Heart right ventricle (tissue), 16 donors: ENCODE measurements at places on chromosomes 3 and 15. TPM values are rescaled to one million over a fixed set of nuclear protein-coding genes. Genes with fewer than 3 reads are reported as not detected.

RTP1 gene
- not detected for polyA plus RNA-seq

GOLGA6A gene
- polyA plus RNA-seq = not detected

ITPKA gene
- 4.4 TPM for polyA plus RNA-seq

DNA sequence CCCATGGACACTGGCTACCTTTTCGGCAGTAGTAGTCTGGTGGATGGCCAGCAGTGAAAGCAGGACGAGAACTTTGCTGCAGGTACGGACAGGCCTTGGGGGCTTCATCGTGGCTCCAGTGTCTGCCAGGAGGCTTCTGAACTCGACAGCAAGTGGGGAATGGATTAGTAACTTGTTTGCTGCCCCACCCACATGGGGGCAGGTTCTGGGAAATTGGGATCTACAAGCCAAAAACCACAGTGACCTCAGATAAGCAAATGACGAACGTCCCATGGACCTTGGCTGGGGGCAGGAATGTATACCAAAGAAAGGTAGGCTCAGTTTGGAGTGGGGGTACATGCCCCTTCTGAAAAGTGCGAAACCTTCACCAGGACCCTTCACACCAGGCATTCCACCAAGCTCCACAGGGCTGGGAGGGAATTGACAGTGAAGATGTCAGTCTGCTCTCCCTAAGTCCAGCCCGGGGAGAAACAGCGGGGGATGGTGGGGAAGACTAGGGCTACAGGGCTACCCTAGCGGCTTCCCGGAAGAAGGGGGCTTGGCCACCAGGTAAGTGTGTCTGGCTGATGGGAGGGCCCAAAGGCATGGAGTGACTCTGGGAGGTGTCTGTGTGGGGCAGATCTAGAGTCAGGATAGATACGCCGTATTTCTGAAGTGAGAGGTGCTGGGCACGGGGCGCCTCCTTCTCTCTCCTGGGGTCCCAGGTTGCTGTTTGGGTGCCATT is at the start of gene ITIH4:
ITIH4 (minus strand) TSS at position 138 of the 724 bp plus-strand sequence; CDS start at position 108, 30 bp downstream.
- DNase-seq = no peak

DNA sequence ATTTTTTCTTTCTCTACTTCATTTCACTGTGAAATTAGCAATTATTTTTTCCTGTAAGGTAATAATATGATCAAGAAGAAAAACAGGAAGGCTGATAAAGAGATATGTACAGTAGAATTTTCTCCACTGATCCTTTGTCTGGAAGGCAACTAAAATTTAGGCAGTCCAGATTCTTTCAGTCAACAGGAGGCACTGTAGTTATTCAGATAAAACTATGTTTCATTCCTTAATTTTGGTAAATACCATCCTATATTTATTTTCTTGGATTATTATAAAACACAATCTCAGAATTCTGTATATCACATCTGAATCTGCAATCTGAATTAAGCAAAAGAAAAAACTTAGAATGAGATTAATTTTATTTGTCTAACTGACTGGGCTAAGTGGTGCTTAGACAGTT is 343.2 kb downstream of the LSAMP start:
- DNase-seq = no peak

GRCh38 chr3:48507256-48508061 is 3.5 kb upstream of the SHISA5 start:
- peak; percentile 39 for DNase-seq

DNA sequence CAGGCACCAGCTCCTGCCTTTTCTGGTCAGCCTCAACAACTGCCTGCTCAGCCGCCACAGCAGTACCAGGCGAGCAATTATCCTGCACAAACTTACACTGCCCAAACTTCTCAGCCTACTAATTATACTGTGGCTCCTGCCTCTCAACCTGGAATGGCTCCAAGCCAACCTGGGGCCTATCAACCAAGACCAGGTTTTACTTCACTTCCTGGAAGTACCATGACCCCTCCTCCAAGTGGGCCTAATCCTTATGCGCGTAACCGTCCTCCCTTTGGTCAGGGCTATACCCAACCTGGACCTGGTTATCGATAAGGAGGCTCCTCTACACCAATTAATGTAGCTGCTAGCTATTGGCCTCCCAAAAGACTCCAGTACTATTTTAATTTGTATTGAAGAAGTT is 38.9 kb downstream of the TFG start:
- no peak for DNase-seq

DNA sequence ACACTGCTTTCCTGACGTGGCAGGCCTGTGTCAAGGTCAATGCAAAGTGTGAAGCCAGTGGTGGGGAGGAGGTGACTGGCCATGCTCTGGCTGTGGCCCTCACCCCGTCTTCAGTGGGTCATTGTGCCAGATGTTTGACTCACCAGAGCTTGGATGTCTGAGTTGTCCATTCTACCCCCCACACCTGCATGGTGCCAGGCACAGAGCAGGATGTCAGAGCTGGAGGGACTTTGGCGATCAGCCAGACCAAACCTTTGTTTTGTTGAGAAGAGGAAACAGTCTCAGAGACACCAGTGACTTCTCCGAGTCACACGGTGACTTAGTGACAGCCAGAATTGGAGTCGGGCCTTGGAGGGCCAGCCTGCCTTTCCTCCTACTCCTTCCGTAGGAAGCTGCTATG is 49.5 kb downstream of the SMAD6 start:
- peak; percentile 59 for DNase-seq
